ENCODE measurements at places on chromosomes 1 and 21. TPM values are rescaled to one million over a fixed set of nuclear protein-coding genes. Genes with fewer than 3 reads are reported as not detected.

The CALML6 gene
- total RNA-seq = 2.1 TPM

The ZYG11A gene
- 9.7 TPM for total RNA-seq

The F13B gene
- not detected for total RNA-seq

GRCh38 chr1:234704106-234704887 is 94.3 kb upstream of the IRF2BP2 start:
- H3K27me3 ChIP-seq = no peaks in the 10 kb centered on the region
- no peak for DNase-seq
- no peak overlapping the region for H3K4me3 ChIP-seq
- no peaks in the 10 kb centered on the region for H3K4me1 ChIP-seq

DNA sequence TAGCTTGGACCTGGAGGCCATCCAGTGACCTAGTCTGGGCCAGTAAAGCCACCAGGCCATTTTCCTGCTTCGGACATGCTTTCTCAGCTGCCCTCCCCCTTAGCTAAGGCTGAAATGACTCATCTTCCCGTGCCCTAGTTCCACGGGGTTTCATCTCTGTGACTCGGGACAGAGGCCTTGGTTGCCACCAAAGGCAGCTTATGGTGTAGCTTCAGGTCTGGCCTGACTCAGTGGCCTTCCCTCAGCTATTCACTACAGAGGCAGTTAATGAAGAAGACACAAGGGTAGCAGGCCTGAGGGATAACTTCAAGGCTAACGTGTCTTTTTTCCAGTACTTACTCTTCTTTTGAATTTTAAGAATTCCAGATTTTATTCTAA is 82.4 kb downstream of the PBX1 start:
- DNase-seq = no peak
- no peak overlapping the region for H3K4me3 ChIP-seq
- 0 out of 2 replicates have a peak, but pooled peaks cover 8% of the 10 kb centered on the region for H3K36me3 ChIP-seq
- H3K27ac ChIP-seq = peak overlapping the region; percentile 43

DNA sequence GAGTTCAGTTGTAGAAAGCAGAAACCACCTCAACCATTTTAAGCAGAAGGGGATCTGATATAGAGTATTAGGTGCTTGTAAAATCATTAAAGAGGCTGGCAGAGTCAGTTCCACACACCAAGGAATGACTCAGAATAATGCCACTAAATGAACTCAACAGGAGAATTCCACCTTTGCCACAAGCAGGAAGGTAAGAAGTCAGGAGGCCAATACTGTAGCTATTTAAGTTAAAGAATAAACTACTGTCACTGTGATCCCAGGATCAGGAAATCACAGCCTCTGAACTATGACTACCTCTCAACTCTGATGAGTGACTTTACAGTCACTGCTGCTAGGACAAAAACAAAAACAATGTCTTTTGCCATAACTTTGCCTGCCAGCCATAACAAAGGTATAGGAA is 52.5 kb upstream of the PRMT6 start:
- no peak overlapping the region for H3K27ac ChIP-seq
- H3K4me1 ChIP-seq = no peaks in the 10 kb centered on the region
- H3K4me3 ChIP-seq = no peak overlapping the region
- DNase-seq = no peak

GRCh38 chr1:44071461-44071860 is 40.2 kb upstream of the SLC6A9 start:
- no peak for DNase-seq
- no peaks in the 10 kb centered on the region for H3K27me3 ChIP-seq
- peaks cover 25% of the 10 kb centered on the region for H3K4me1 ChIP-seq
- H3K4me3 ChIP-seq = no peak overlapping the region

DNA sequence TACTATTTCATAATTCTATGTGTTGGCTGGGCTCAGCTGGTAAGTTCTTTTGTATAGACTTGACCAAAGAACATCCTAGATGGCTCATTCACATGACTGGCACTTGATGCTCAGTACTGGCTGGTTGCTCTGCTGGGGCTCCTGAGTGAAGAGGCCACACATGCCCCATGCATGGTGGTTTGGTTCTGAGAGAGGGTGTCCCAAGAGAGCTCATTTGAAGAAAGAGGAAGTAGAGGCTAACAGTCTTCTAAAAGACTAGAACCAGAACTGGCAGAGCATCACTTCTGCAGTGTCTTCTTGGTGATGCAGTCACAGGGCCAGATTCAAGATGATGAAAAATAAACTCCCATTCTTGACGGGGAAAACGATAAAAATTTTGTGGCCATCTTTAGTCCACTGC is 5.2 kb upstream of the BACH1 start:
- H3K27ac ChIP-seq = no peak overlapping the region
- no peak overlapping the region for H3K4me3 ChIP-seq
- H3K4me1 ChIP-seq = no peaks in the 10 kb centered on the region
- no peaks in the 10 kb centered on the region for H3K36me3 ChIP-seq
- DNase-seq = no peak

DNA sequence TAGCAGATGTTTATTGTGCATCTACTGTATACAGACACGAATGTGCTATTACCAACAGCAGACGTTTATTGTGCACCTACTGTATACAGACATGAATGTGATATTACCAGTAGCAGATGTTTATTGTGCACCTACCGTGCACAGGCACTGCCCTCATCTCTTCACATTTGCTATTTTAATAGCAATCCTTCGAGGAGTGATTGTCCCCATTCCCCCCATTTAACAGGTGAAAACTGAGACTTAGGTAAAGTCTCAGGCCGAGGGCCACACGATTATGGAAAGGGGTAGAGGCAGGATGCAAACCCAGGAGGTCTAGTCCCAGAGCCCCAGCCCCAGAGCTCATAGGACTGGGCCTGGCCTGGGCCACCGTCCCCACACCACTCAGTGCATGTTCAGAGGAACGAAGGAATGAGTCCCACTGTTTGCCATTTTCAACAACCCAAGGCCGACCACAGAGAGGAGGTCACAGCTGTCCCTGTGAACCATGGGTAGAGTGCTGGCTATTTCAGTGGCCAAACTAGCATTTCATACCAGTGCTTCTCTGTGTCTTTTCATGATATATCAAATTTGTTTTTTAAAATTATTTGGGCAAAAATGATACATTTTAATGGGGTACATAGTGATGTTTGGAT is 114.4 kb upstream of the TMEM51 start:
- no peak overlapping the region for H3K4me3 ChIP-seq
- H3K36me3 ChIP-seq = no peaks in the 10 kb centered on the region
- H3K27me3 ChIP-seq = no peaks in the 10 kb centered on the region
- no peak for DNase-seq
- no peaks in the 10 kb centered on the region for H3K4me1 ChIP-seq

DNA sequence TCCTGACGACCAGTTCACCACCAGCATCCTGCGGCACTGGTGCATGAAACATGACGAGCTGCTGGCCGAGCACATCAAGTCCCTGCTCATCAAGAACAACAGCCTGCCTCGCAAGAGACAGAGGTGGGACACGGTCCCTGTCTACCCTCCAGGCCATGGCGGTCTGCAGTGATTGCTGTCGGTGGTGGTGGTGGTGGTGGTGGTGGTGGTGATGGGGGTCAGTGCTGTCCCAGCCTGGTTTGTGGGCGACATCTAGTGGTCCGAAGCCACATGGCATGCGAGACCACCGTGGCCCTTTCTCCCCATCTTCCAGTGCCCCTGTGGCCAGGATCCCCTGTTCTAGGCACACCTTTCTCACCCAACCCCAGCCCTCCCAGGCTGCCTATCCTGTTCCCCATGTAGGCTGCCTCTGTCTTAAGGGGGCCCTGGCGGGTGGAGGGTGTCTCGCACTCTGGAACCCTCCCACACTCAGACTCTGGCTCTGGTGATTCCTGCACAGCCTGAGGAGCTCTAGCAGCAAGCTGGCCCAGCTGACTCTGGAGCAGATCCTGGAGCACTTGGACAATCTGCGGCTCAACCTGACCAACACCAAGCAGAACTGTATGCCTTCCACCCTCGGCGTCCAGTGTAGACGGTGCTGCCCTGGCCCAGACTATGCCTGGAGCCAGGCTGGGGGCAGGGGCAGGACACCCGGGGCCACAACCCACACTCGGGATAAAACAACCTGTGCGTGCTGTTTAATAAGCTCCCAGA is 3.2 kb upstream of the SLC27A3 start:
- no peaks in the 10 kb centered on the region for H3K27me3 ChIP-seq
- no peak for DNase-seq
- peaks cover 9% of the 10 kb centered on the region for H3K36me3 ChIP-seq
- no peak overlapping the region for H3K4me3 ChIP-seq
- no peak overlapping the region for H3K27ac ChIP-seq
- 0 out of 2 replicates have a peak, but pooled peaks cover 12% of the 10 kb centered on the region for H3K4me1 ChIP-seq

DNA sequence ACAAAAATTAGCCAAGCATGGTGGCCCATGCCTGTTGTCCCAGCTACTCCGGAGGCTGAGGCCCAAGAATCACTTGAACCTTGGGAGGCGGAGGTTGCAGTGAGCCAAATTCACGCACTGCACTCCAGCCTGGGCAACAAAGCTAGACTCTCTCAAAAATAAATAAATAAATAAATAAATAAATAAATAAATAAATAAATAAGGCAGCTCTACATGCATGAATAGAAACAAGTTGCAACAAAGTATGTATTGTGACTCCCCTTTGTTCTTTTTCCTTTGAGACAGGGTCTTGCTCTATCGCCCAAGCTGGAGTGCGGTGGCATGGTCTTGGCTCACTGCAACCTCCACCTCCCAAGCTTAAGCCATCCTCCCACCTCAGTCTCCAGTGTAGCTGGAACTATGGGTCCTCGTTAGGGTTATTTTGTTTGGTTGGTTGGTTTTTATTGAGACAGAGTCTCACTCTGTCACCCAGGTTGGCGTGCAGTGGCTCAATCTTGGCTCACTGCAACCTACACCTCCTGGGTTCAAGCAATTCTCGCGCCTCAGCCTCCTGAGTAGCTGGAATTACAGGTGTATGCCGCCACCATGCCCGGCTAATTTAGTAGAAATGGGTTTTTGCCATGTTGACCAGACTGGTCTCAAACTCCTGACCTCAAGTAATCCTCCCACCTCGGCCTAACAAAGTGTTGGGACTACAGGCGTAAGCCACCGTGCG is 8.0 kb downstream of the USP48 start:
- no peaks in the 10 kb centered on the region for H3K36me3 ChIP-seq
- H3K4me1 ChIP-seq = no peaks in the 10 kb centered on the region

DNA sequence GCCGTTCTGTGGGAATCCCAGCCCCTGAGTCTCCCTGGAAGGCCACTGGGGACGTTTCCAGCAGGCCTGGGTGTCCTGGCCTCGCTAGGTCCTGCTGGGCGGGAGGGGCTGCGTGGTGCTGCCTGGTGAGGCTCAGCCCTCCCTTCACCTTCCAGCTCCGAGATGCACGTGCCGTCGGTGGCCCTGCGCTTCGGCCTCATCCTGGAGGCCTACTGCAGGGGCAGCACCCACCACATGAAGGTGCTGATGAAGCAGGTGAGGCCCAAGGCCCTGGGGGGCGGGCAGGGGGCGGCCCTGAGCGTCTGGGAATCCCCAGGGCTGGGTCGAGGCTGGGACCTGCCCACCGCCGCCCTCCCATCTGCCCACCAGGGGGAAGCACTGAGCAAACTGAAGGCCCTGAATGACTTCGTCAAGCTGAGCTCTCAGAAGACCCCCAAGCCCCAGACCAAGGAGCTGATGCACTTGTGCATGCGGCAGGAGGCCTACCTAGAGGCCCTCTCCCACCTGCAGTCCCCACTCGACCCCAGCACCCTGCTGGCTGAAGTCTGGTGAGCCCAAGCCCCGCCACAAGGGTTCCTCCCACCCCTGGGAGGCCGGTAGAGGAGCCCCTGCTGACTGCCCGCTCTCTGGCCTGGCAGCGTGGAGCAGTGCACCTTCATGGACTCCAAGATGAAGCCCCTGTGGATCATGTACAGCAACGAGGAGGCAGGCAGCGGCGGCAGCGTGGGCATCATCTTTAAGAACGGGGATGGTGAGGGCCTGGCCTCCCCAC is 70.3 kb downstream of the PIK3CD start:
- H3K36me3 ChIP-seq = no peaks in the 10 kb centered on the region
- DNase-seq = peak; percentile 19
- H3K27me3 ChIP-seq = no peaks in the 10 kb centered on the region
- peaks cover 4% of the 10 kb centered on the region for H3K4me1 ChIP-seq
